Activated naive CD4-positive, alpha-beta T cell treated with anti-CD3 and anti-CD28 coated beads for 36 hours (primary cell): ENCODE measurements at places on chromosomes 4 and X. TPM values are rescaled to one million over a fixed set of nuclear protein-coding genes. Genes with fewer than 3 reads are reported as not detected.
A peak's percentile ranks its signal among the peaks of the same experiment; 100 is the strongest.

NR3C2 gene
- total RNA-seq, result 6.1 TPM

SLITRK4 gene
- total RNA-seq, result not detected

MAGEE1 gene
- 3.0 TPM for total RNA-seq

SYNPO2 gene
- 0.14 TPM for total RNA-seq

IL3RA gene
- total RNA-seq, result not detected

- H3K4me3 ChIP-seq, result peak overlapping the region; percentile 72
- no peaks in the 10 kb centered on the region for H3K36me3 ChIP-seq
- peaks cover 4% of the 10 kb centered on the region for H3K27me3 ChIP-seq
- no peak overlapping the region for H3K27ac ChIP-seq
- H3K4me1 ChIP-seq, result peaks cover 11% of the 10 kb centered on the region
- DNase-seq, result peak; percentile 31
Measured at GRCh38 chr4:76306882-76307659, 538 bp downstream of the STBD1 start.

- H3K27ac ChIP-seq, result no peak overlapping the region
- no peak overlapping the region for H3K4me3 ChIP-seq
- peaks cover 3% of the 10 kb centered on the region for H3K27me3 ChIP-seq
- H3K4me1 ChIP-seq, result no peaks in the 10 kb centered on the region
- DNase-seq, result no peak
Measured at GRCh38 chr4:140863197-140863596, 107.0 kb upstream of the TBC1D9 start.

DNA sequence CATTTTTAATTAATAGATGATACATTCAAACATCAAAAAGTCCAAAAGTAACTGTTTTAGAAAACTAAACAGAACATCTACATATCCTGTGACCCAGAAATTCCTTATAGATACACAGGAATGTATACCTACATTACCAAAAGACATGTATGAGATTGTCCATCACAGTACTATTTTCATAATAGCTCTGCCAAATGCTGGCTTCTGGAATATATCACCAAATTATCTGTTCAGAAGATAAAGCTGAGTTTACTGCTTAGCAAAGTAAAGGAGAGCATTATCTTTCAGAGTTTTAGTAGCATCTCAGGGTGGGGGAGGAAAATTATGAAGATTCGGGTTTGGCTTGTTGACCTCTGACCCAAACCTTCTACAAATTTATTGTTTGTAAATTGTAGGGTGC is 368.9 kb upstream of the SLC7A11 start:
- no peak for DNase-seq
- H3K4me3 ChIP-seq, result no peak overlapping the region
- peaks cover 2% of the 10 kb centered on the region for H3K27me3 ChIP-seq
- H3K27ac ChIP-seq, result no peak overlapping the region
- no peaks in the 10 kb centered on the region for H3K36me3 ChIP-seq
- H3K4me1 ChIP-seq, result no peaks in the 10 kb centered on the region

DNA sequence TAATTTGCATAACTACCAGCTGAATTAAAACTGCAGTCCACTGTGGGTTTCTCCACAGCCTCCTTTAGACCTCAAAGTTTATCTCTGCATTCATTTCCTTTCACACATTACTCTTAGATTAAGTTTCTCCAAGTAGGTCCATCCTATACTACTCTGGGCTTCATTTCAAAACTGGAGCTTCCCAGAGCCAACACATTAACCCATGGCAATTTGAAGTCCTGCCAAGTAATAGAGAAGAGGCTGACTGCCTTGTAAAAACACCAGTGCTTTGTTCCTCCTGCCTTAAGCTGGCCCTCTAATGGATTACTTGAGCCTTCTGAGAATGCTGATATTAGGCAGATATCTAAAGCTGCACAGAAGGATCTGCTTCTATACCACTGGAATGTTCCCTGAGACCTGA is 997.2 kb upstream of the SLIT2 start:
- H3K27me3 ChIP-seq, result no peaks in the 10 kb centered on the region
- DNase-seq, result no peak
- H3K4me1 ChIP-seq, result no peaks in the 10 kb centered on the region

- no peak overlapping the region for H3K27ac ChIP-seq
- DNase-seq, result no peak
- H3K4me1 ChIP-seq, result no peaks in the 10 kb centered on the region
- H3K36me3 ChIP-seq, result no peaks in the 10 kb centered on the region
- H3K27me3 ChIP-seq, result no peaks in the 10 kb centered on the region
Measured at GRCh38 chr4:43882470-43882869, 566.1 kb downstream of the KCTD8 start.
